ENCODE measurements at places on chromosomes 4 and X.

DNA sequence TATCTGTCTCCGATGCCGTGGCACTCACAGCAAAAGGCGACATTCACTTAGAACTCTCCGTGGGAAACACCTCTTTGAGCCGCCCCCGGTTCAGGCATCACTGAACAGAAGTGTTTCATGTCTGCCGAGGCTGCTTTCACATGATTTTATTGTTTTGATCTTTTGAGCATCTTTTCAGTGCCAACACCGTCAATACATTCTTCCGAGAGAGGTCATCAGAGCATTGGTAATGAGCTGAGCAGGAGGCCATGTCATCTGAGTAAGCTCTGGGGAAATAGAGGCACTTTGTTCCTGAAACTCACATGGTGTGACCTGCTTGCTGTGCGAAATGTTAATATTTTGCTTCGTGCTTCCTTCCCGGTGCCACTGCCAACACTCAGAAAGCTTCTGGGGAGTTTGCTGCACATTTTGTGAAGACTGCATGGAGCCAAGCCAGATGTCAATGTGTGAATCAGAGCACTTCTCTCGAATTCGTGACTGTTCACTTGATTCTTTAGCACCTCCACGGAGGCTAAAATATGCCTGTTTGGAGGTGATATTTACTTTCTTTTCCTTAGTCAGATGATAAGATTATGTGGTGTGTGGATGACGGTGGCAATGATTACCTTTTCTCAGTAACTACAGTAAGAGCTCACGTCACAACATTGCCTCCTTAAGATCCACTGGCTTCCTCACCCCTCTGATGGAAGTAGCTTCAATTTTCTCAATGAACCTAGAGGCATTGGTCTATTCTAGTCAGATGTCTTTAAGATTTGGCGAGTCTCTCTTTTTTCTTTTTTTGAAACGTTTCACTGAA is 222.3 kb upstream of the HS3ST1 start:
- no peak for DNase-seq

DNA sequence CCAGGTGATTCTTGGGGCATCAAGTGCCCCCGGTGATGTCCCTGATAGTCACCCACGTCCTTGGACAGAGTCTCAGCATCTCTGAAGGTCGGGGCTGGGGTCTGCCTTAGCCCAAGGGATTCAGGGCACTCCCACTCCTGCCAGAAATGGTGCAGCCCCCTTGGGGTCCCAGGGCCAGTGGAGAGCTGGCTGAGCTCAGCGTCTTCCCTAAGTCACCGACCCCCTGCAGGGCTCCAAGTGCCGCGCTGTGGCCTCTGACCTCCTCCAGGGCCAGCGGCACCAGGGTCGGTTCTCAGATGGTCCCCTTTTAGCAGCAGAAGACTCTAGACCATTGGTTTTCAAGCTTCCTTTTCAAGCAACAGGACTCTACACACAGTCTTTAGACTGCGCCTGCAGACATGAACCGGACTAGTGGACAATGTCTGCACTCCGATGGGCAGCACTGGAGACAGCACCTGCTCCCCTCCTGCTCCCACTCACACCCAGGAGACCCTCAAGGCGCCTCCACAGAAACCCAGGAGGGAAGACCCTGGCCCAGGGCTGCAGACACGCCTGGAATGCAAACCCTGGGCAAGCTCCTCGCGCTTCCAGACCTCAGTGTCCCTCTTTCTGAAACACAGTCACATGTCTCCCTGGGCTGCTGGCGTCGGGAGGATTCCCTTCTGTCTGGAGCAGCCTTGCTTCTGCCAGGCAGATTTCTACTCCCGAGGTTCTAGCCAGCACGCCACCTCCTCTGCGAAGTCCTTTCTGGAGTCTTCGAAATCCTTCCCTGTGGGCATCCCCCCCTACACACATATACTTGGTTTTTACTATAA is 53.9 kb downstream of the ABLIM2 start:
- DNase-seq = no peak

- no peak for DNase-seq
These were observed 15.0 kb upstream of the UNC5C start for GRCh38 chr4:95563638-95564337.

GRCh38 chr4:80913381-80913780 is 117.1 kb upstream of the BMP3 start:
- DNase-seq = peak; percentile 14

DNA sequence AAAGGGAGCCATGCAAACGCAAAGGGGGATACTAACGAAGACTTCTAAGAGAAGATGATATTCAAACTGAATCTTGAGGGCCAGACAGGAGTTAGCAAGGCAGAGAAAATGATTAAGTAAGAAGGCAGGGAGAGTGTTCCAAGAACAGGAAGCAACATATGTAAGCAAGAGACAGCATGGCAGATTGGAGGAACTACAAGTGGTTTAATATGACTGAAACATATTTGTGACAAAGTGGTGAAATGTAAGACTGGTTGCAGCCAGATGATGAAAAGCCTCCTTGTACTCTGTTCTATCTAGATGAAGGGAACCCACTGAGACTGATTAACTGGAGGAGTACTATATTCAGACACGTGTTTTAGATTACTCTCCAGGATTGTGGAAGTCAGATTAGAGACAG is 116.6 kb upstream of the DIAPH2 start:
- peak; percentile 42 for DNase-seq

DNA sequence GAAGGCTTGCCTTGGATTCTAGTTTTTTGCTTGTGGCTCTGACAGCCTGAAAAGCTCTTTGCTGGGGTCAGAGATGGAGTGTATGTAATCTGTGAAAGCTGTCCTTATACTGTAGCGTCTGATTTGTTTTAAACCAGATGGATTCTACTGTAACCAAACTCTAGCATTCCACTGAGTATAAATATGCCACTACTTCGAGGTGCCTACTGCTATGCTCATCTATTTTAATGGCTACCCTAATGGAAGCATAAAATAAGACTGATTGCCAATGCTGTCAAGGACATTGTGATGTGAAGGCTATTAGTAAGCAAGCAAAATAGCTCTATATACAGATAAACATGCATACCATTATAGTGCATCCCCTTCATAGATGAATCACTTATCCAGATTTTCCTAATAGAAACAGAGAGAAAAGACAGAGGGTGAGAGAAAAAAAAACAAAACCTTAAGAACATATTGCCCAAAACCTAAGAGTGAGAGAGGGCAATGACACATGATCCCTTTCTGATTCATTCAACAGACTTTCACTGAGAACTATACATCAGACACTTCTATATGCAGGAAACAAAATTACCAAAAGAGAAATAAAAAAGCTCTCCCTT is 1025.8 kb upstream of the LCORL start:
- DNase-seq = no peak

DNA sequence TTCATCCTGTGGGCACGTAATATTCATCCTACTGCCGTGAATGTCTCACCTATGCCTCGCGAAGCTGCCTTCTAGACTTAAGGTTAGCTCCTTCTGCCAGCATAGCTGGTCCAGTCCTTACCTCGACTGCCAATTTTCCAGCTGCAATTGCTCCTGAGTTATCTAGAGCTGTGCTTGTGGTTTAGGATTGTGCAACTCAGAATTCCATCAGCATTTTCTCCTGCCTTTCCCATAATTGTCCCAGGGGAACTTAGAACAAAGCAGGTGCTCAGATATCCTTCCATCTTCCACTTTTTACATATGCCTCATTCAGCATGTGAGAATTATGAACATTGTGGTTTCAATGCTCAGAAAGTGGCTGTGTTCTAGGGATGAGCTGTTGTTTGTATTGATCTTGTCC is 131.4 kb upstream of the ADGRL3 start:
- DNase-seq = no peak

DNA sequence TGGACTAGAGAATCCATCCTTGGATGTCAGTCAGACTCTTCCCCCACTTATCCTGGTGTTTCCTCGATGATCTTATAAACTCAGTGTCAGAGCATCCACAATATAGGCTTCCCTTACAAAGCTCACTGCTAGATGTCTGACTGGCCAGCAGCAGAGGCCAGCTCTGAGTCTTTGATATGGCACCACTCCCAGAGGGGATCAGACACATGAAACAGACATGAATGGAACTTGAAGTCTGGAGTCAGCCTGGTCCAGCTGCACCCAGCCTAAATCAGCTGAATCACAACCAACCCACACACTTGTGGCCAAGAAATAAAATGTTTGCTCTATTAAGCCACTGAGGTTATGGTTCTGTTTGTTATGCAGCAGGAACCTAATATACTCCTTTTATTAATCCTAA is 129.6 kb upstream of the MED14 start:
- no peak for DNase-seq
